ENCODE measurements at places on chromosomes 2 and 18.

DNA sequence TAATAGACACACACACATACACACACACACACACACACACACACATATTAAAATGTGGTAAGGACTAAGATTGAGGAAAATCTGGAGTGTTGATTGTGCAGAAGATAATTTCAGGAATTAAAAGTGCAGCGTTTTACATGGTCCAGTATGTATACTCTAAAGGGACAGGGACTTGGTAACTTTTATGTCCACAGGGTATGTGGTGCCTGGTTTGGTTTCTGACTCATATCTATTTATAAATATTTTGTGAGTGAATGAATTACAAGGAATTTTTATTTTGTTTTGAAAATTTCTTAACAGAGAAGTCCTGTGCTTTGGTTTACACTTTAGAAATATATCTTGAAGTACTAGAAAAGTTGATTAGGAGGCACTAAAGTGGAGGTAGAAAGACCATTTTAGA, 287.7 kb upstream of the NXPH2 start:
- DNase-seq = no peak

DNA sequence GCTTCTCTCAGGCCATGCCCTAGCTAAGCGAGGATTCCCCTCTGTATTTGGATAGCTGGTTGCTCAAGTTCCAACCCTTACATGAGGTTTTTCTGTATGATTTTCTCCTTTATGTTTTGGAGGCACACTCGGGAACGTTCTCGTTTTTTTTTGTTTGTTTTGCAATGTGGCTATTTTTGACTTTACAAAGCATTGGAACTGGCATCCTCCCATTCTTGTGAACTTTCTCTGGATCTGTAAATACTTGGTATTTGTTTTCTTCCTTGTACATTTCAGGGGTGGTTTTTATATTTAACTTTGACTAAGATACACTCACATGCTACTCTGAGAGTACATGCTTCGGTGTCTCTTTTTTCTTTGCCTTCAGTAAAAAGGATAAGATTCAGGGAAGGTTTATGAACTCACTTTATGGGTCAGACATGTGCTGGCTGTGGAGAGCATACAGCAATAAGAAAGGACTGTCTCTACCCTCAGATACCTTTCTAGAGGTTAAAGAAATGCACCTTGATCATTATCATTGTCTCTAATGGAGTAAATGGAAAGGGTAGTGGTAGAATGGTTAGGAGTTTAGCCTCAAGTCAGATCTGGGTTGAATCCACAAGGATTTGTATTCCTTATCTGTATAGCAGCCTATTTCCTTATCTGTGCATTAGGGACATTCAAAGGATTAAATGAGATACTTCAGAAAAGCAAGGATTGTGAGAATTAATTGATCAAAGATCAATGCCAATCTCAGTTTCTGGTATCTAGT, 61.9 kb downstream of the MEIS1 start:
- DNase-seq = no peak

GRCh38 chr18:69752737-69753380, 194.8 kb downstream of the CD226 start:
- DNase-seq = no peak

DNA sequence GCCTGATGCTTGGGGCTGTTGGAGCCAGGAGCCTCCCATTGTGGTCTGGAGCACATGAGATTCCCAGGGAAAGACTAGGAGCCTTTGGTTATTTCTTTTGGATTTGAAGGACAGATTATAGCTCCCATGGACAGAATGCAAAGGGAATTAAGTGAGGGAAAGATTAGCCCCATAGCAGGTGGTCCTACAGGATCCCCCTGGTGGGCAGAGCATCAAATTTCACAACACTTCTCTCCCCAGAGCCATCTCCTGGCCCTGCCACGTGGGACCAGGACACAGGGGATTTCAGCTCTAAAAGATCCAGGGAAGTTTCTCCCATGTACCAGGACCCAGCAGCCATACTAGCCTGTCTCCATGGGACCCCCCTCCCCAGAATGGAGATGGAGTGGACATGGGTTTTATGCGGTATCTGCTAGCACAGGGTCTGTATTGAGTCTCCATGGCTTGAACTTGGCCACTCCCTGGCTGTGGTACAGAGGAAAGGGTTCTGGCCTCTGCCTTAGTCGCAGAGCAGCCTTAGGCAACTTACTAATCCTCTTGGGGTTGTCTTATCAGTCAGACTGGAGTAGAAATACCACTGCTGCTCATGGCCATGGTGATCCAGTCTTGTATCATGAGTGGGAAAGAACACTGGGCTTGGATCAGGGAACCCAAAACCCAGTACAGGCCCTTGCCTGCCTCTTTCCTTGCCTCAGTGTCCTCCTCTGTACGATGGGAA, 6.8 kb upstream of the PLB1 start:
- DNase-seq = no peak

GRCh38 chr2:218861645-218862318, 2.2 kb downstream of the WNT6 start:
- no peak for DNase-seq

DNA sequence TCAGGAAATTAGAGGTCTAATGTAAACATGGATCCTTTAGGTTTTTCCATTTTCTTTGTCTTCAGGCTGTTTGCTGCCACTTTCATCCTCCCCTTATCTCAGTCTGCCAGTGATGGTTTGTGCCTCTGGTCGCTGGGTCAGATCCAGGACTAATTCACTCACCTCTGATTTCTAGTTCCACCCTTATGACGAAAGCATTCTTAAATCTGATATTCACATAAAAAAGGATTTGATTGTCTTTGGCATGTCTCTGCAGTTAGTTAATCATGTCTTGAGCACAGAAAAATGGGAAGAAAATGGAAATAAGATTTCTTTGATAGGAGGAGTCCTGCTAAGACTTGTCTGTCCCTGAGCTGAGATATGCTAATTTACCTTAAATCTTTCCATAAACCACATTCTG, 4.6 kb downstream of the IL1RL1 start:
- no peak for DNase-seq

DNA sequence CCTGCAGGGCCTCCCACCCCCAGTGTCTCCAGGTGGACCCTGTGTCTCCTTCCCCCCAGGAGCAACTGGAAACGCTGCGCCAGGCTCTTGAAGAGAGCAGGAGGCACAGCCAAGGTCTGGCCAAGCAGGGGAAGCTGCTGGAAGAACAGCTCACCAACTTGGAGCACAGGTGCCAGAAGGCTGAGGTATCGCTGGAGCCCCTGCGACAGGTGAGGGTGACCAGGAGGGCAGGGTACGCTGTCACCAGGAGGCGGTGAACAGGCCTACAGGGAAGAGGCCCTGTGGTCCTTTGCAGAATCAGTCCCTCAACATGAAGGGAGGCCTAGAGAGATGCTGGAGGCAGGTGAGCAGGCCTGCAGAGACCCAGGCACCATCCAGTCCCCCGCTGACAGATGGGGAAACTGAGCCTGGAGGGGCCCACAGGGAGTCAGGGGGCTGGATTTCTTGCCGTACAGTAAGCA, 15.6 kb upstream of the SNED1 start:
- DNase-seq = no peak

GRCh38 chr2:28471214-28471613, 24.6 kb upstream of the PLB1 start:
- no peak for DNase-seq

- peak; percentile 32 for DNase-seq
Measured at GRCh38 chr2:175366815-175367214, 185.3 kb upstream of the ATP5MC3 start.

GRCh38 chr18:21203126-21203525, 38.9 kb upstream of the GREB1L start:
- no peak for DNase-seq

- no peak for DNase-seq
Measured at GRCh38 chr2:75607400-75607798, 39.2 kb upstream of the MRPL19 start.

DNA sequence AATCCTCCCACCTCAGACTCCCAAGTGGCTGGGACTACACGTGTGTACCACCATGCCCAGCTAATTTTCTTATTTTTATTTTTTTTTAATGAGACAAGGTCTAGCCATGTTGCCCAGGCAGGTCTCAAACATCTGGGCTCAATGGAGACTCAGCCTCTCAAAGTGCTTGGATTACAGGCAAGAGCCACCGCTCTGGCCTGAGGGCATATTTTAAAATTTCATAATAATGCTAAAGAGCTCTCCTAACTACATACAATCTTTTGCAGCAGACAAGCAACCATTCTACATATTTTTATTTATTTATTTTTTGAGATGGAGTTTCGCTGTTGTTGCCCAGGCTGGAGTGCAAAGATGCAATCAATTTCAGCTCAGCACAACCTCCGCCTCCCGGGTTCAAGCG, 207.0 kb downstream of the RAB3GAP1 start:
- no peak for DNase-seq

DNA sequence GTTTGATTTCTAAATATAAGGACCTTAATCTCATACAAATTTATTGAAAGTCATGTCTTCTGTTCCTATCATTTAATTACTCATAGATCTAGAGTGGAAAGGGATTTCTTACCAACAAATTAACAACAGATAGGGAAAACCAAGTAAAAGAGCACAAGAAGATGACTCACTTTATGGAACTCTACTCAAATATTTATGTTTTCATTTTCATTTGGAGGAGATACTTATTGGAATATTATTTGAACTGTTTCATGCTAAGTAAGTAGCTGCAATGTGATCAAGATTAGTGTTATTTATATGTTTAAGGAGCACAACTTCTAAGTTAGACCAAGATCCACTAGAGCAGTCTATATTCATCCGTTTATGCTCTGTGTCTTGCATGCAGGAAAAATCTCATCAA, 1.3 kb downstream of the NT5C1B start:
- DNase-seq = no peak

DNA sequence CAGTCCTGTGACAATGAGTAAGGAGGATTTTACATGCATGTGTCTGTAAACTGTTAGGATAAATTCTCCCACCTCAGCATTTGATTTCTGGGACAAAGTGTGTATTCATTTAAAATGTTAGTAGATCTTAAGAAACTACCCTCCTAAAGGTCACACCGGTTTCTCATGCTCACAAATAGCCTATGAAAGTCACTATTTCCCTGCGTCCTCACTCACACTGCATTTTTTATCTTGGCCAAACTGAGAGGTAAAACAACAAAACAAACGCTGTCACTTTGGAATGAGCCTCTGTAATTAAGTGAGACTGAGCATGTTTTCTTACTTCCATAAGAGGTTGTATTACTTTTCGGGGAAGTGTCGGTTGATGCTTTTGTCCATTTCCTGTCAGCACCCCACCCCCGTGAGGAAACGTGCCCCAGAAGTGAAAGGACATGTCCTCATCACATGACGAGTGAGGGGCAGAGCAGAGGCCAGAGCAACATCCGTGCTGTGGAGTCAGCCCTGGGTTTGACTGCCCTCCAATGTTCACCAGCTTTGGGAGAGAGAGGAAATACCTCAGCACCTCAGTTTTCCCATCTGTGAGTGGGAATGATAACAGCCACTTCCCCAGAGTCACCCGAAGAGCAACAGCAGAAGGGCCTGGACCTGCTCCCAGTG, 3.1 kb downstream of the GYPC start:
- DNase-seq = peak; percentile 67

DNA sequence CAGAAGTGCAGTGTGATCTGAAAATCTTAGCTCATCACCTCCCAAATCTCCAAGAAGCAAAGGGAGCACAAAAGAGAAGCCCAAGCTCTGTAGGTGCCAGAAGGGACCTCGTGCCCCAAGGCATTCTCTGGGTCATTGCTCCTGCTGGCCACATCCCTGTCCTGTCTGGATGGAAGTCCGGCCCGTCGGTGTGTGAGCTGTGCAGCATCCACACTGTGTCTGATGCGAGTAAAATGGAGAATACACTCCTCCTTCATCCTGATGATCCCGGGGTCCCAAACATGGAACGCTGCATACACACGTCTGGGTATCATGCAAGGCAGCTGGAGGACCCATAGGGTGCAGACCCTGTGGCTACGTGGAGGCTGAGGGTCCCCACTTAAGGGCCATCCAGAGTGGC, 851.4 kb downstream of the GALR1 start:
- no peak for DNase-seq

DNA sequence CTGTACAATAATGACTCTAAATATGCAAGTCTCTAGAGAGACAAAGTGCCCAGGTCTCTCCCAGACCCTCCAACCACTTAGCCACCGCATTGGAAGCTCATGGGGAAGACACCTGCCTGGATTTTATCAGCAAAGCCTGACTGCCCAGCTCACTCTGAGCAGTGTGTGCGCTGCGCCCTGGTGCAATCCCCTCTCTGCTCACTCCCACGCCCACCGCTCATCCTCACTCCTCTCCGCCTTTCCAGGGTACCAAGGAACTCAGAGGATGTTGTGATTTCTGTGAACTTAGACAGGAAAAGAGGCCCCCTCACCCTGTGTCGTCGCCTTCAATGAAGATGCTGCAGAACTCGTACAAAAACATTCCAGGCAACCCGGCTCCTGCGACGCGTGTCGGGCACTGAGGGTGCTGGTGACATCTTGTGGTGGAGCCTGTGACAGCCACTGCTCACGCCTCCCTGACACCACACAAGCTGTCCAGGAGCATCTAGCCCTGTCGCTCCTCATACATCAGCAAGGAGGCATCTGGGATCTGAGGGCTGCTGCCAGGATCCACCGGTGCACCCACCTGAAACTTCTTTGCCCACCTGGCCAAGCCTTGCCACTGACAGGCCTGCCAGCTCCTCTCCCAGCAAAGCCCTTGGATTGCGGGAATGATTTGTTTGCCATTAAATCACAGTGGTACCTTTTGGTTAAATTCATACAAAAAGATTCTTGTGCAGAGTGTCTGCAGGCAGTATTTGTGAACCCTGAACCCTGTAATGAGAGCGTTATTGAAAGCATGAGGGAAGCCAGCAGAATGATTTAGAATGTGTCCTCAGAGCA, 220.4 kb downstream of the ZNF516 start:
- DNase-seq = no peak

- DNase-seq = no peak
Measured at GRCh38 chr2:10397297-10397875, 50.7 kb downstream of the ODC1 start.

DNA sequence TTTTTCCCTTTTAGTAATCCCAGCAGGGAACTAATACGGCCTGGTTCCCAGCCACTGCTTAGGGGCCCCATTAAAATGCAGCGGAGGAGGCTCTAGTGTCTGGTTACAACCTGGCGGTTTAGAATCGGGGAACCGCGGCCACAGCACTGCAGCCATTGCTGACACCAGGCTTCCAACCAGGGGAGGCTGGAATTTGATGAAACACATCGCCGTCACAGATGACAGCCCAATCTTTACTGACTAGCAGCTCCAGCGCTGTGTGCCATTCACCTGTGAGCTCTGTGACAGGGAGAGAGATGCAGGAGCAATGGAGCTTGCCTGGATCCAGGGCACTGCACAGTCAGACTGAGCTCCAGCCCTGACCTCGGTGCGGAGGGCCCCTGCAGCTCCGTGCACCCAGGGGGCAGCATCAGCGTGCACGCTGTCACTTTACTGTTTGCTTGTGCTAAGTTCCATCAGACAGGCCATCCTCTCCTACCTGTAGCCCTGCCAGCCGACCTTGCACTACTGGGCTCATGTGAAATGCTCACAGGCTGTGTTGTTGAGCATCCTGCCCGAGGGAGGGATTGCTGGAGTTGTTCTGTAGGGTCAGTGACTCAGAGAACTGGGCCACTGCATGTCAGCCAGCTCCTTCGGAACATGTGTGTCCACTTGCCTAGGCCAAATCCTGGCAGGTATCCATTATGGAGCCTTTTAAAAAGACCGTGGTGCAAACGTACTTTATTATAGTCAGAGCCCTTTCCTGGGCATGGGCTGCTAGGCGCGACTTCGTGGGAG, 203.5 kb downstream of the SEPTIN10 start:
- no peak for DNase-seq

GRCh38 chr18:39661856-39662366, 2096.3 kb upstream of the CELF4 start:
- DNase-seq = no peak

GRCh38 chr2:100921685-100922161, 80.4 kb upstream of the RPL31 start:
- no peak for DNase-seq

- no peak for DNase-seq
Measured at GRCh38 chr2:178328037-178328436, 122.9 kb downstream of the PRKRA start.

All from CD4-positive, alpha-beta T cell treated with Interleukin-17A for 1 hour (primary cell).